Activated CD4-positive, CD25-positive, alpha-beta regulatory T cell (primary cell): ENCODE measurements at places on chromosomes 2 and 18.

DNA sequence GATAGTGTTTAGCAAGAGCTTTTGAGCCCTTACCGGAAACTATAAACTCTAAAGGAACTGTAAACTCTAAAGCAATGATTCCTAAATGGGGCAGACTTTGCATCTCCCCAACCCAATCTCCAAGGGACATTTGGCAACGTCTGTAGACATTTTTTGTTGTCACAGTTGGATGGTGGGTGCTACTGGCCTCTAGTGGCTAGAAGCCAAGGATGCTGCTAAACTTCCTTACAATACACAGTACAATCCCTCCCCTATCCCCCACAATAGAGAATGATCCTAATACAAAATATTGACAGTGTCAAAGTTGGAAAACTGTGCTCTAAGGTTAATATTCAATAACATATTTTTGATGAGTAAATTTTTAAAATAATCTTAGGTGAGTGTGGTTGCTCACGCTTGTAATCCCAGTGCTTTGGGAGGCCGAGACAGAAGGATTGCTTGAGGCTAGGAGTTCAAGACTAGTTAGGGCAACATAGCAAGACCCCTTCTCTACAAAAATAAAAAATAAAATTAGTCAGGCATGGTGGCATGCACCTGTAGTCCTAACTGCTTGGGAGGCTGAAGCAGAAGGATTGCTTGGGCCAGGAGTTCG, 66.7 kb downstream of the PTPN4 start:
- DNase-seq = no peak

GRCh38 chr2:19540739-19541525, 182.5 kb upstream of the OSR1 start:
- DNase-seq = no peak

GRCh38 chr2:98359986-98360385, 13.7 kb downstream of the CNGA3 start:
- no peak for DNase-seq

DNA sequence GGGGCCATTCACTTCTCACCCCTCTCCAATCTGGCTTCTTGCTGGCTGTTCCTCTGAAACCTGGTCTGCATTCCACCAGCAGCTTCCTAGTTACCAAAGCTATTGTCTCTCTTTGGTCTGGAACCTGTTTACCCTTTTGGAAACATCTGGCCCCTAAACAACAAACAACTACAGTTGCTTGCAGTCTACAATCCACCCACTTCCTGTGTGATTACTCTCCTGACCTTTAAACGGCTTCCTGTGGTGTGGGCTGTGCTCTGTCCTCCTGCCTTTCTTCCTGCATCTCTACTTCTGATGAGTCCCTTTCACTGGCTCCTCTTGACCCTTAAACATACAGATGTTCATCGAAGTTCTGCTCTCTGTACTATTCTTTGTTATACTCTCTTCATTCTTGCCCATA, 303.8 kb downstream of the TDRD15 start:
- no peak for DNase-seq

GRCh38 chr2:171247741-171248662, 87.3 kb upstream of the TLK1 start:
- no peak for DNase-seq

DNA sequence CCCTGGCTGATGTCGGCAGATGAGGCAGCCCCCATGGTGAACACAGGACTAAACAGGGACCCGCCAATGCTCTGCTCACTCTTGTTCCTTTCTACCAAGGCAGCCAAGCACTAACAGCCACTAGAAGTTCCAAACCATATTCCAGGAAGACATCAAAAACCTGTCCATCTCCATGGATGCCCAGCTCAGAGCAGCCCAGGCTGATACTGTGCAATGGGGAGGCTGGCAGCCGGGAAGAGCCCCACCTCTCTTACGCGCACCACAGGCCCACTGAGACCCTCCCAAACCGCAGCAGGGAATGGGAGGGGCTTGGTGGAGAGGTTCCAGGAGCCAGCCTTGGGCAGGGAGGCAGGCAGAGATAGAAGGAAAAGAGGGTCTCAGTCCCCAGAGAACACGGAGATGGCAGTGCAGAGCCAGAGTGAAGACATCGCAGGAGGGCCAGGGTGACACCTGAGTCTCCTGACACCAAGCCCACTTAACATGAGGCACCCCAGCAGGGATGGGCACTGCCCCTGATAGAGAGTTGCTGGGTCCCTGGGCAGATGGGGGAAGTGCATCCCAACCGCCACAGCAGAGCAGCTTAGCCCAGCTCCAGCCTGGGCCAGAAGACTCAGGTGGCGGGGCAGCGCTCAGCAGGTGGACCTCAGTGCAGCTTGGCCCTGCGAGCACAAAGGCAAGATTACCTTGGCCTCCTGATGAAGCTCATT, 3.4 kb downstream of the HS6ST1 start:
- DNase-seq = no peak

- no peak for DNase-seq
Measured at GRCh38 chr2:174827371-174828369, 63.4 kb upstream of the CHRNA1 start.

DNA sequence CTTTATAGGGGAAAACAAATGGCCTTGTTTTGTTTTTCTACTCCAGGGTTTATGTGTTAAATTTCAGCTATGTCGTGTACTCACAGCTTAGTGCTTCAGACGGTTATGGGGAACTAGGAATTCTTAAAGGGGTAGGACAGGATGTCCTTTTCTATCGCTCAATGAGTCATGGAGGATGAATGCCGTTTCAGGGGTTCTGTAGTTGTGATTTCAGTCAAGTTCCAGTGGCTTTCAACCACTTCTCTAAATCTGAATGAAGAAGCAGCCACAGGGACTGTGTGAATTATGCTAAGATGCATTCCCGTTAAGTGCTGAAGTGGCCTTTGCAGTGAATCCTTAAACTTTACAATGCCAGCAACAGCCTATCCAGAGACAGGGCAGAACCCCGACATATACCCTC, 1231.7 kb upstream of the ZEB2 start:
- DNase-seq = no peak

- DNase-seq = no peak
Measured at GRCh38 chr2:190277234-190278112, 42.2 kb downstream of the HIBCH start.
